ENCODE measurements at places on chromosomes 7 and 10.

- no peak for DNase-seq
Measured at GRCh38 chr7:151408839-151409666, 785 bp downstream of the WDR86 start.

- DNase-seq: no peak
Measured at GRCh38 chr10:89346405-89347254, 18.8 kb downstream of the IFIT3 start.

DNA sequence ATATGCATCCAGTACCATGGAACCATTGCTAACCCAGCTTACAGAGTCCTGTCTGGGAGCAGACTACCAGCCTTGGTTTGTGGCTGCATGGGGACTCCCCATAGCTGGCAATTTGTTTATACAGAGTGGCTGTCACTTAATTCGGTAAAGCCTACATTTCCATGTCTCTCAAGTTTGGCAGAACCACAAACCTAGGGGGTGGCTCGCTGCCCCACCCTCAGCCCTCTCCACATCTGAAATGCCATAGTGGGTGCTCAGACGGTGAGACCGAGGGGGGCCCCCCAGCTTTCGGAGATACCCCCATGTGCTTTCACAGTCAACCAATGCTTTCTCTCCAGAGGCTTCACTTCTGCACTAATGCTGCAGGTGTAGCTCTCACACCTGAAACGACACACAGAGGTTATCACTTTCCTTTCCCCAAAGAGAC is 75.5 kb upstream of the KAT6B start:
- DNase-seq: no peak

DNA sequence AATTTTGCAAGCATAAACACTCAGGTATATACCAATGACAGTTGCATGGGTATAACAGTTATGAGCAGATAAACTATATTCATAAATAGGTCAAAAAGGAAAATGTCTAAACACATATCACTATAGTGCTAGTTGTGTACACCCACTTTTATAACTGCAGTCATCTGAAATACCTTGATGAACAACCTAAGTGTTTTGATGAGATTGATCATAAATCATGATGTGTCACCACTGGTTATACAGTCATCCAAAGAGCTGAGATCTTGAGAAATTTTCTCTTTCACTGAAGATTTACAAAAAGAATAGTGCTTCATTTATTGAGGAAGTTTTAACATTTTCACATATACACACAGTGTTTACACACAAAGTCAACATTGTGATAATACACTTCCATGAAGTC is 78.6 kb upstream of the SLC25A13 start:
- DNase-seq: no peak

DNA sequence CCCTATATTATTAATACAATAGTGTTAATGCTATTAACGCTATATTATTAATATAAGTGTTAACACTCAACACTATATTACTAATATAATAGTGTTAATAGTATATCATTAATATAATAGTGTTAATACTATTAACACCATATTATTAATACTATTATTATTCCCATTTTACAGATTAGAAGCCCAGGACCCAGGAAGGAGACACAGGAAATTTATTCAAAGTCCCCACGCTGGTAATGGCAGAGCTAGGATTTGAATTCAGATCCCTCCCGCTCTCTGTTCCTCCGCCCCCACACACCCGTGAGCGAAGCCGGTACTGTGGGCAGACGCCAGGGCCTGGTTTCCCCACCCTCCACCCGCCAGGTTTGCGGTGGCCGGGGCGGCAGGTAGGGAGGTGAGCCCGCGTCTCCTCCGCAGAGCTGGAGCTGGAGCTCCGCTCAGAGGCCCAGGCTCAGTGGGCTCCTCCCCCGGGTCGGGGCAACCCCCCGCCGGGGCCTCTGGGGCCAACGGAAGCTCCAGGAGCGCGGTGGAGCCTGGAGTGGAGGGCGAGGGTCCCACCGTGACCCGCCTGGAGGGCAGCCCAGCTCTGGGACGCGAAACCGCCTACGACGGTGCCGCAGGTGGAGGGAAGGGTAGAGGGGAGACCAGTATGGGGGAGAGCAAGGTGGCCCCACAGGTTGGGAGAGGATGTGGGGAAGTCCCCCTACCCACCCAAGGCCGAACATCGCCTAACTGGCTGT is at the start of gene TMEM225B:
TMEM225B (plus strand) TSS at position 506 of the 740 bp plus-strand sequence. CDS start 6,122 bp downstream, outside the sequence.
- DNase-seq: no peak

DNA sequence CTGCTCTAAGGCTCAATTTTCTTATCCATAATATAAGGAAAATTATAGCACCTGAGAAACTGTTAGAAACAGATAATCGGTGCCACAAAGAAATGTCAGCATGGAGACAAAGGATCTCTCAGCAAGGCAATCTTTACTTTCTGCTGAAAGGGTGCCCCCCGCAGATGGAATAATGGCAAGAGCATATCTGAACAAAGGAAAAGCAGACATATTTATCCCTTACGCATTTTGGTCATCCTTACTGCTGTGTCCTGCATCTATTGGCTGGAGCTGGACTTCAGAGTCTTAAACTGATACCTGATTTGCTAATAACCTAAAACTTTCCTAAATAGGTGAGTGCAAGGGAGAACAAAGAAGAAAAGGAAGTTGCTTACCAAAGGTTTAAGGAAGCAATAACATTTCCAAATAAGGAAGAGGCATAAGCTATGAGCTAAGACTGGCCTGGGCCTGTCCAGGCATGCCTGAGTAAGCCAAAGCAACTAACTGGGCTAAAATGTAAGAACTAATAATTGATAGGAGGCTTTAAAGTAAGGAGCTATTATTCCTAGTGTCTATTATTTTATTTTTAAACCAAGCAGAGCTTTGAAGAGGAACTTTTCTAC is 39.6 kb upstream of the ELMO1 start:
- no peak for DNase-seq

GRCh38 chr10:127158662-127159061 is 37.7 kb downstream of the INSYN2A start:
- no peak for DNase-seq

DNA sequence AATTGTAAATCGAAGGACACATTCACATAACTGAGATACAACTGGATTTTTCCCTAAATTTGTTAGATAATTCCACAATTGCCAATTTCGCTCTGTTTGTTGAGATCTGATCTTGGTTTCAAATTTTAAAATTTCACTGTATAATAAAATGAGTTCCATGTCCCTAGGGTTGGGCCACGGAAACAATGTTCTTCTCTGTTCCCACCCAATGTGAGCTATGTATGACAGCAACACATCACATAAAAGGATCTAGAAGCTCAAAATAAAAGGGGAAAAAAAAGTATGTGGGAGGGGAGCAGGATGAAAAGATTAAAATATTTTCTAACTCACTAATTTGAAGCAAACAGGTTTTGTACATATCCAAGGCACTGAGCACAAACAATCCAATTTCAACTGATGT is 287.8 kb upstream of the MKLN1 start:
- DNase-seq: no peak

DNA sequence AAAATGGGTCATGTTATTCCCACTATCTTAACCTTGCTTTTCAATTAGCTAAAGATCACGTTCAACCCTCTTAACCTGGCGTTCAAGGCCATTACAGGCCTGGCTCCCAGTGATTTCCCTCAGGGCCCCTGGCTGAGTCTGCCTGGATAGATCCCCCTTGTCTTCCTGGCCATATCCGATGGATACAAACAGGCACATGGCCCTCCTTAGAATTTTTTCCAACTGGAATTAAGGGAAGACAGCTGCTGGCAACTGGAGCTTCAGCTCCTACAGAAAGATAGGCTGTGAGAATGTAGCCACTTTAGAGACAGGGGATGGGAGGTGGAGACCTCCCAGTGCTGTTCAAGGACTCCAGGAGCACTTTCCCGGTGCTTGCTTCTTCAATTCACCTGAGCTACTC is 63.1 kb upstream of the ITGA8 start:
- DNase-seq: no peak

GRCh38 chr7:76261931-76262330 is 40.5 kb upstream of the HSPB1 start:
- DNase-seq: no peak

DNA sequence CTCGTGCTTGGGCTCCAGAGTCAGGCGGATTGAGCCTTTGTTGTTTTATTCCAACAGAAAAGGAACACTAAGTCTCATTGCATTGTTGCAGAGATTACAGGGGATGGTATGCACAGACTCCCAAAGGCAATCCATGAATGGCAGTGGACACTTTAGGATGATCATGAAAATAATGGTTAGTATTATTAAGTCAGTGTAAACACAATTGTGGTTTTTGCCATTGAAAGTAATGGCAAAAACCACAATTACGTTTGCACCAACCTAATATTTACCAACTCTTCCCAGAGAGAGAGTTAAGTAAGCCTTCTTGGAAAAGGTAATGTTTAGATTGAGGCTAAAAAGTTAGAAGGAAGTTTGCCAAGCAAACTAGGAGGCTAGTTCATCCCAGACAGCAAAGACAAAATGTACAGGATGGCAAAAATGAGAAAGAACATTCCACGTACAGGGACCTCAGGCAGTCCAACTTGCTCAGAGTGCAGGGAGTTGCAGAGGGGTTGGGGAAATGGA is 72.9 kb upstream of the AMPH start:
- DNase-seq: no peak

DNA sequence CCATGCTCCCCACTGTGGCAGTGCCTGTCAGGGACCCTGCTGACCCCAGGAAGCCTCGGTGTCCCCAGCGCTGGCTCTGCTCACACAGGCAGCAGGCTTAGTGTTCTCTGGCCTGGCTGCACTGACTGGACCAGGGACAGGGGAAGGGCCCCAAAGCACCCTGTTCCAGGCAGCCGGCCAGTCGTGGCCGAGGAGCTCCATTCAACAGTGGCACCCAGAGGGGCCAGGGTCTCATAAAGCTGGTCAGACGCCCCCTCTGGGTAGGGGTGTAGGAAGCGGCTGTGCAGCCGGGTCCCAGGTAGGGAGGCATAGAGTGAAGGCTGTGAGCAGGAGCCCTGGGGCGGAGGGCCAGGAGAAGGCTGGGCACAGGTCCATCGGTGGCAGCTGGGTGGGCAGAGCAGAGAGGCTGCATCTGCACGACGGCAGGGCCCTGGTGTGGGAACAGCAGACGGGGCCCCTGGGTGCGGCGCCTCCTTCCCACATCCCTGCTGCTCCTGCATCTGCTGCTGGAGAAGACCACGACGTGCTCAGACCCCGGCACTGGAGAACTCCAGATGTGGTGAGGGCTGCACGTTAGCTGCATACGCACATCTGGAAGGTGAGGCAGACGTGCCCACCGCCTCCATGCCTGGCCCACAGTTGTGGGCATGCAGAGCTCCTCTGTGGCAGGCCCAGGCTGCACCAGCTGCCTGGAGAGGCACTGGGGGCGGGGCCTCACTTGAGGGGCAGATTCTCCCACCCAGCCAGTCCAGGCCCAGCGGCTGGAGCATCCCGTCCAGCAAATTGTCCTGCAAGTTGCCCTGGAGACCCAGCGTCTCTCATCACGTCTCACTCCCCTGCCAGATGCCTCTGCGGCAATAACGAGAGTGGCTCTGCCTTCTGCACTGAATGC is 25.1 kb downstream of the MNX1 start:
- no peak for DNase-seq

DNA sequence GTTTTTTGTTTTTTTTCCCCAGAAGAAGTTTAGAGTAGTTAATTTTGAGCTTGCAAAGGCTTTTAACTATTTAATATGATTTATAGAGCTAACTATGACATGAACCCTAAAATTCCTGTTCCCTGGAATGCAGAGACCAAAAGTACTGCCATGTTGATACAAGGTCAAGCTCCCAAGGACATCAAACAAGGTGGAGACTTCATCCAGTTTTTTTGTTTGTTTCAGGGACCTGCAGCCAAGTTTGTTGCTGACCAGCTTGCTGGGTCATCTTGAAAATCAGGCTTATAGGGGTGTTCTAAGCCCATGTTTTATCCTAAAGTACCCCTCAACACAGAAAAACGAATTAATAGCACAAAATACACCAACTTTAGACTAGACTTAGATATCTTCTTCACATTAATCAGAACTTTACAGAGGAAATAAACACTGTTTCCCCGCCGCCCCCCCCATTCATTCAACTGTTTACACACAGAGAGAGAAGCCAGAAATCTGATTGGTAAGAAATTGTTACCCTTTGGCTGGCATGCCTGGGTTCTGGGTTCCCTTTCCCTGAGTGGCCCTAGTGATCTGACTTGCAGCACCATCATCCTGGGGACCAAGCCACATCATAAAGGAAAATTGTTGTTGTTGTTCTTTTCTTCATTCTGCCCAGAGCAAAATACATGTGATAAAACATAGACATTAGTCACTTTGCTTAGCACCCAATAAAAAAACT is 860.5 kb downstream of the CCSER2 start:
- no peak for DNase-seq

- no peak for DNase-seq
Measured at GRCh38 chr7:134324107-134324506, 7.4 kb upstream of the SLC35B4 start.

- no peak for DNase-seq
Measured at GRCh38 chr7:117717357-117717756, 155.9 kb downstream of the CTTNBP2 start.

GRCh38 chr7:30660331-30661255 is 21.7 kb downstream of the CRHR2 start:
- no peak for DNase-seq

DNA sequence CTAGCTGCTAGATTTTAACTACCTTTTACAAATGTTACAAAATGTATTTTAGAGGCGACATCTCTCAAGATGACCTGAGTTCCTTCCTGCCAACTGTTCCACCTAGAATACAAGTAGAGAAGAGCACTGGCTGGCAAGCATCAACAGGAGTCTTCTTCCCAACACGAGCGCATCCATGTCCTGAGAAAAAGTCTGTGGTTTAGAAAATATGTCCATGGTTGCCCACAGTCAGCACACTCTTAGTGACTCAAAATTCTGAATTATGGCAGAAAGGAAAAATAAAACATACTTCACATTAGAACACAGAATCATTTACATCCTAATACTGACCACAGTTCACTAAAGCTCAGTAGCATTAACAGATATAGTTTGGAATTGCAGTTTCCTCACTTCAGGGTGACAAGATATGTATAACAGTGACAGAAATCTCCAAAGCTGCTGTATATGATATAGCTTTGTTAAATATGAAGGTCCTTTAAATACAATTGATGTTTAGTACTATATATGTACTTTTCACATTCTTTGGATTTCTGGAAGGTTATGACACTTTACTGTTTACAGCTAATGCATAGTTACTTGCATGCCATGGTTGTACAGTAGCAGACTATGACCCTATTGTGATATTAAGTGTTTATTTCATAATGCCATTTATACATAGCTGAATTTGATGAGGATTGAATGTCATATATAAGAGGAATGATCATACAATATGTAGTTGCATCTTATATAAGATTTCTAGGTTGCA is 327.1 kb downstream of the GFRA1 start:
- no peak for DNase-seq

GRCh38 chr7:131505636-131506557 is 50.5 kb downstream of the PODXL start:
- no peak for DNase-seq

Data from pulmonary artery endothelial cell (primary cell).